Stimulated activated CD4-positive, alpha-beta T cell treated with anti-CD3 and anti-CD28 coated beads, Interleukin-1b, Interleukin-23, amount 100 ng/mL, for 1 hour (primary cell): ENCODE measurements at places on chromosomes 1 and 21.

GRCh38 chr21:44994695-44995342 lies 55.0 kb downstream of the SLX9 start:
- no peak for DNase-seq

- peak; percentile 89 for DNase-seq
Measured at GRCh38 chr1:36306902-36307456, 811 bp downstream of the SH3D21 start.

DNA sequence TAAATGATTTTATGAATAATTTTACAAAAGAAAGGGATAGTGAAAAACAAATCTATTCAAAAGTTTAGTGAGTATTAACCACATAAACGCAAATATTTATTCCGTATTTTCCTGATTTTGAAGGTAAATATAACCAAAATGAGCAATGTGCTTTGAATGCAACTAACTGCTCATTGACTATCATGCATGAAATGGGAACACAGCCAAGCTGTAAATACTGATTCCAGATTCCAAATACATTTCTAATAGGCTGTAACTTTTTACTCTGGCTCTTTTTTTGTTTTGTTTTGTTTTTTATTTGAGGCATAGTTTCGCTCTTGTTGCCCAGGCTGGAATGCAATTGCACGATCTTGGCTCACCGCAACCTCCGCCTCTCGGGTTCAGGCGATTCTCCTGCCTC lies 41.8 kb downstream of the SELENOF start:
- no peak for DNase-seq

- no peak for DNase-seq
Measured at GRCh38 chr1:54919367-54920359, 32.7 kb upstream of the DHCR24 start.

GRCh38 chr1:18134324-18135046 lies 26.9 kb downstream of the IGSF21 start:
- DNase-seq, result no peak

DNA sequence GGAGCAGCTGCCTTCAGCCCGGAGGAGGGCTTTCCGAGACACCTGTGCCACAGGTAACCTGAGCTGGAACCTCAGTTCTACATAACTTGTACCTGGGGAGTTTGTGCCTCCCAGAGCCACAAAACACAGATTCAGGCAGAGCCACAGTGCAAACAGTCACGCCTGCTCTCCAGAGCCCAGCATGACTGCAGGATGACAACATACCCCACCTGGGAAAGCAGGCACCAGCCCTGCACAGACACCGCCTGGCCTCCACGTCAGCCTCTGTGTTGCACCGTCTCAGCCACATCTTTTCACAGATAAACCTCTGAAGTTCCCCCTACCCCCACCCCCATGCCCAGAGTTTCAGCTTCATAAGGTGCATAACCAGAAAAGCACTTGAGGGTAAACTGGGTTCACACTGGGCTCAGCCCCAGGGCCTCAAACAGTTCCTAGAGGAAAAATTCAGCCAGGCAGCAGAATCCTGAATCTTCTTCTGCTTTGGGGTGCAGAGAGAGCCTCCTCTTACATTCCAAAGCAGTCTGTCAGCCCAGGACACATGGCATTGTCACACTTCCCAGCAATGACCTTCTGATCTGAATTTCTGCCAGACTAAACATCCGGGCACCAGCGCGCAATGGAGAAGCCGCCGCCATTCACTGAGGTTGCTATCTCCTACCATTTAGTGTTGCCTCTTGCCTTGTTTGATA lies 229.5 kb downstream of the TOMM20 start:
- no peak for DNase-seq

- DNase-seq, result no peak
Measured at GRCh38 chr21:35050348-35051286, 1.5 kb upstream of the RUNX1 start.

DNA sequence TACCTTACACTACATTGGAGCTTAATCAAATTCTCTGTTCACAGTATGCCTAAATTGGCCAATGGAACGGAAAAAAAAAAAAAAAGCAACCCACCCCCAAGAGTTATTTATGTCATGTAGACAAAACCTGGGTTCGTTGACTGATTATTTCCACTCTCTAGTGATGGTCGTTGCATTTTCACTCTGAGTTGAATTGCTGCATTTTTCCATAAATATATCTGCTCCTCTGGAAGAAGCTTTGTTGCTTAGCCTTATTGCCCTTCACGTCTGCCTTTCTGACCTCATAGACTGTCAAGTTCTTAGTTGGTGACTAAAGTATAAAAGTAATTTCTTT lies 90.2 kb upstream of the RUNX1 start:
- DNase-seq, result no peak

DNA sequence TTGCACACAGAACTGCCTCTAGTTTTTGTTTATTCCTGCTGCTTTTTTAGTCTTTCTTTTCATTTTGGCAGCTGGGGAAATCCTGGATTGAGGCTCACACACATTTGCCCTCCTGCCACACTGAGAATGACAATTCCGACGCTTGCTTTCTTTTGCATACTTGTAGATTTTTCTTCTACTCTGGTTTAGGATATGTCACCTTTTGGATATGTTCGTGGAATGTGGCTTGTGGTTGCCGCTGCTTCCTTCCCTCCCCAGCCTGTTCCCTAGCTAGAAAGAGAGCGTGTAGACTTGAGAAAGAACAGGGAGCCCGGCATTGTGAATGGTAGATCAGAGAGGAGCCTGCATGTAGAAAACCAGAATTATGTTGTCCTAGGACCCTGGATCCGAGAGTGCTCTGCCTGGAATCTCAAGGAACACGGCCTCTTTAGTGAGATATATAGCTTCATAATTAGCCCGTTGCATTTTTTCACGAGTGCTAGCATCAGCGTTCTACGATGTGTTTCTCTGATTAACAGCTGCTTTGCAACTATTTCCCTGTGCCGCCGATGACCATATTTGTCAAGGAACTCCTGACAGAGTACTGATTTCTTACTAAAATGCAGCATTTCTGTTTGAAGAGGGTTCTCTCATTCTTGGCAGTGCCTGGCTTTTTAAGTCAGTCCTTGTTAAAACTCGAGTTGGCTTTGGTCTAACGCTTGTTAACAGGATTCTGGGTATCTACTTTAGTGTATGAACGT lies 56.2 kb downstream of the PEX14 start:
- DNase-seq, result no peak
